ENCODE measurements at places on chromosomes 11 and 22.

DNA sequence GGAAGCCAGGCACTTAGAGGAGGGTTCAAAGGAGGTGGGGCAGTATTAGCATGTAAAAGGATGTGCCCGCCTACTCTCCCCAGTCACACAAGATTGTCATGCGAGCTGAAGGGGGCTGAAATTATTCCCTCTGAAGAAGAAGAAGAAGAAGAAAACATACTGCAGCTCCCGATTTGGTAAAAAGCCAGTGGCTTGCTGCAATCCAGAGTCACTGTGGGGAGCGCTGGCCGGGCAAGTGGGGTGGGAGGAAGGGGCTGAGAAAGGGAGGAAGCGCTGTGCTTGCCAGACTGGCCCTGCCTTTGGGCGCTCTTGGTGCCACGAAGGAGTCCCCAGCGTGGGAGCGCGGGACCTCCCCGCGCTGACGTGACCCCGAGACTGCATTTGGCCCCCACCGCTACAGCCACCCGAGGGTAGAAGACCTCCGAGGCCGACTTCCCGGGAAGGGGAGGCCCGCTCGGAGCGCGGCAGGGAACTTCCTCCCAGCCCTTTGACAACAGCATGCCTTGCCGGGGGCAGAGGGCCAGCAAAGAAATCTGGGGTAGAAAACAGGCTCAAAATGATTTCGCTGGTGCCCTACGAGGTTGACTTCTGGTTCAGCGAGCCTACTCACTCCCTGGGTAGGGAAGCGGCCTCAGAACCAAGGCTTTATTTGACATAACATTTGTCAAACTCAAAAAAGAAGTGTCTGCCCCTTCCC is 906.3 kb downstream of the DLG2 start:
- no peak for DNase-seq

DNA sequence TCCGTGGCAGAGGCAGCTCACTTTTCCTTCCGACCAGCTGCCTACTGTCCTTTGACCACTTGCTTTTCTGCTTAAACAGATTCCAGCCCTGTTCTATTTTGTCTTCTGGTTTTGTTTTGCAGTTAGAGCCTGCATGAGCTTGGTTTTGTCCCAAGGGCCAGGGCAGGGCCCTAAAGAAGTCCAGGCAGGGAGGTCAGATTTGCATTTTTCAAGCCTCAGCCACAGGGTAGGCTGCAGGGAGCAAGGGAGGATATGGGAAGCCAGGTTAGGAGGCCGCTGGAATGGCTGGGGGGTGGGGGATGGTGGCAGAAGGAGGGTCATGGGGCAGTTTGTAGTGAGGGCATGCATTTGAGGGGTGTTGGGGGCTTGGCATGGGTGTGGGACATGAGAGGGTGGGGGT is 23.1 kb downstream of the FADD start:
- DNase-seq, result no peak

DNA sequence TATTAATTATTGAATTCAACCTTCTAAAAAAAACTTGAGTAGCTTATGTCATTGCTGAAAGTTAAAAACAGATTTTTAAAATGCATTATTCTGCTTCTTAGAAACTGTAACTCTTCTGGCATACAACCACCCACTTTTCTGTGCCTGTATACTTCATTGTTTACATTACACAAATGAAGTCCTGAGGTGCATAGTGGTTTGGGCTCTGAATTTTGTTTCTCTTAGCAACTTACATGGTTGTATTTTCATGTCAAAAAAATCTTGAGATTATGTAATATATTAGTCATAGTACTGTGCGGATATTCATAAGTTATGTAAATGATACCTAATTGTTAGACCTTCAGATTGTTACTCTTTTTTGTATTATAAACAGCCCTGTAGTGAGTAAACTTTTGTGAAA is 12.2 kb downstream of the SC5D start:
- no peak for DNase-seq

- DNase-seq, result no peak
These were observed 288.5 kb downstream of the NTM start for GRCh38 chr11:131658952-131659351.

GRCh38 chr22:49905465-49905864 is 12.8 kb downstream of the ALG12 start:
- DNase-seq, result no peak

- DNase-seq, result no peak
These were observed 58.6 kb upstream of the RPS13 start for GRCh38 chr11:17135916-17136683.

DNA sequence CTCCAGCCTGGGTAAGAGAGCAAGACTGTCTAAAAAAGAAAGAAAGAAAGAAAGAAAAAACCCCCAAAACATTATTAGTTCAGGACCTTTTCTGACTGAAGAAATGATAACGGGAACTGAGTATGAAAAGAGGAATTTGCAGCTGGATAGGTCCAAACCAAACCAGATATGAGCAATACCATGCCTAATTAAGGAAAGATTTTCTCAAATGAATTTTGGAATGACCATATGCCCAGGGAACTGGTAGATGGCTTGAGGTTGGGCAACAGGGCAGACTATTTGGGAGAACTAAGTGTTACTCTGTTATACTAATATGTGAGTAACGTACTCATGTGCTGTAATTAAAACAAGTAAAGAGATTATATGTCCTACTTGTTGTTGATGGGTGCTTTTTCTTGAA is 186.1 kb downstream of the TMEM135 start:
- no peak for DNase-seq

GRCh38 chr11:17643506-17644405 is 75.6 kb upstream of the MYOD1 start:
- no peak for DNase-seq

- no peak for DNase-seq
These were observed 7.4 kb upstream of the EFCAB6 start for GRCh38 chr22:43819421-43819921.

DNA sequence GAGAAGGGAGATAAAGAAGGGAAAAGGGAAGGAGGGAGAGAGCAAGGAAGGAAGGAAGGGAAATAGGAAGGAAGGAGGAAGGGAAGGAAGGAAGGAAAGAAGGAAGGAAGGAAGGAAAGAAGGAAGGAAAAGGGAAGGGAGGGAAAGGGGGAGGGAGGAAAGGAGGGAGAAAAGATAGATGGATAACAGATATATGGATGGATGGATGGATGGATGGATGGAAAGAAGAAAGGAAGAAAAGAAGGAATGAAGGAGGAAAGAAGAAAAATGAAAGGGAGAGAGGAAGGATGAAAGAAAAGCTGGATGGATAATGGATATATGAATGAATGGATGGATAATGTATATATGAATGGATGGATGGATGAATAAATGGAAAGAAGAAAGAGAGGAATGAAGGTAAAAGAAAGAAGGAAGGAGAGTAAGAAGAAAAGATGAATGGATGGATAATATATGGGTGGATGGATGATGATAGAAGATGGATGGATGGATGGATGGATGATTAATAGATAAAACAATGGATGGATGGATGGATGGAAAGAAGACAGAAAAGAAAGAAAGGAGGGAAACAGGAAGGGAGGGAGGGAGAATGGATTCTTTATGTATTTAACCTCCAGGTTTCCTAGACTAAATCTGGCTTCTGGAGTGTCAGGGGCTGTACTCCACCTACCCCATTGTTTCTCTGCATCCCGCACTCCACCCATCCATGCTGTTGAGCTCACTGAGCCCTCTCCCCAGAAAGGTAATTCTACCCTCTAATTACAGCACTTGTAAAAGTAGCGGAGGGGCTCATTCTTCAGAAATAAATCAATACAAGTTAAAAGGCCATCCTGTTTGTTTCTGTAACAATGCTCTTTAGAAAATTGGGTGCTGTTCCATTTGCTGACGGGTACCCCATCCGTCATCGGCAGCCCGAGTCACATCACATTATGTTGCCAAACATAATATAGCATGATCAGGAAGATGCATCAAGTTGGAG is 506.1 kb downstream of the MIAT start:
- DNase-seq, result no peak

GRCh38 chr11:2862395-2863275 is 22.9 kb downstream of the CDKN1C start:
- no peak for DNase-seq

GRCh38 chr22:35296051-35296450 is 3.6 kb upstream of the TOM1 start:
- DNase-seq, result no peak

GRCh38 chr11:108733479-108734116 is 68.7 kb downstream of the DDX10 start:
- peak; percentile 26 for DNase-seq

GRCh38 chr11:44556735-44557409 is 8.6 kb upstream of the CD82 start:
- no peak for DNase-seq

DNA sequence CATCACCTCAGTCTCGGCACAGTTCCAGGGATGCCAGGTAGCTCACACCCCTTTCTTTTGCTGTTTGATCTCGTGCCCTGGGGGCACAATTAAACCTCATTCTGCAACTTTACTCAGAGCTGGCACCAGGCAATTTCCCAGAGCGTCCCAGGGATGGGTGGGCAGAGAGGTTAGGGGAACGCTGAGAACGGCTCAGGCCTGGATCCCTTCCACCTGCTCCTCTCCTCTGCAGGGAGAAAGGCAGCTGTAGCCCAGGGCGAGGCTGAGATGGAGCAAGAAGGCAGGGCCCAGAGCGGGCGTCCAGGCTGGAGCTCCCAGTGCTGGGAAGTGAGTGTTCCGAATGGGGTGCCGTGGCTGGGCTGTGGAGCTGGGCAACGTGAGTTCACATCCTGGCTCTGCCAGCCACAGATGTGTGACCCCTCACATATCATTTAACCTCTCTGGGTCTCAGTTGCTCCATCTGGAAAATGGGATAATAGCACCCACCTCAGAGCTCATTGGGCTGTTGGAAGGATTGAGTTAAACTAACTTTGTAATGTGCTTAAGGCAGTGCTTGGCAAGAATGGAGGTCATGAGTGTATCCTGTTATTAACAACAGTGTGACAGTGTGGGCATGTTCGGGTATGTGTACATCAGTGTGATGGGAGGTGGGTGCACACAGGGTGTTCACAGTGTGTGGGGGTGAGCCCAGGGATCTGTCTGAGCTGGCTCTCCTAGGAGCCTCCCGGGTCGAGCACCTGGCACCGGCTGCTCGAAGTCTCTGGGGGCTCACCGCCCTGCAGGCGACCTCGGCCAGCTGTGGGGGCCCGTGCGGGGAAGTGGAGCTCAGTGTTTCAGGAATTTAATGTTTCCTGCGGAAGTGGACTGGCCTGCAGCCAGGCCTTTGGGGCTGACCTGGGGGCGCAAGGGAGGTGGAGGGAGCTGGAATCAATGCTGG is 15.5 kb downstream of the OTUB1 start:
- DNase-seq, result no peak

- no peak for DNase-seq
These were observed 190.4 kb downstream of the MIAT start for GRCh38 chr22:26847816-26848215.

DNA sequence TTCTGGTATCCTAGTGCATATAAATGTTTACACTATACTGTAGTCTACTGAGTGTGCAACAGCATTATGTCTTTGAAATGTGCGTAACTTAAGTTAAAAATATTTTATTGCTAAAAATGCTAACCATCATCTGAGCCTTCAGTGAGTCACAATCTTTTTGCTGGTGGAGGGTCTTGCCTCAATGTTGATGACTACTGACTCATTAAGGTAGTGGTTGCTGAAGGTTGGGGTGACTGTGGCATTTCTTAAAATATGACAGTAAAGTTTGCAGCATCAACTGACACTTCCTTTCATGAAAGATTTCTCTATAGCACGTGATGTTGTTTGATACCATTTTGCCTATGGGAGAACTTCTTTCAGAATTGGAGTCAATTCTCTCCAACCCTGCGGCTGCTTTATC is 8.5 kb upstream of the CREBZF start:
- DNase-seq, result no peak

DNA sequence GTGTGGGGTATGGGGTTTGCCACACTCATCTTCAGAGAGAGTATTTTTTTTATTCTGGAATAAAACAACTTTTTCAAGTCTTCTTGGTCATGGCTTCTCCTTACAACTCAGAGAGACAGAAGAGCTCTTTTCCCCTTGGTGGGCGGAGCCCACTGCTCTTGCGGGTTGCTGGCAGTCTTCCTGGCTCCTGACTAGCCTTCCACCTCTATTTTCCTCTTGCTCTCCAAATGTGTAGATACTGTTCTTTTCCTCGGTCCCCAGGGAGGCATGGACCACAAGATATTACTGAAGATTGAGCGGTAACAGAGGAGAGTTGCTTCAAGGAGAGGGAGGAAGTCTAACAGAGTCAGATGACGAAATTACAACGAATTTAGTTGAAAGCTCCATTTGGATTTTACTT is 210.6 kb downstream of the NTM start:
- DNase-seq, result no peak

GRCh38 chr22:19612866-19613572 is 88.8 kb upstream of the CLDN5 start:
- no peak for DNase-seq

GRCh38 chr22:44777364-44777755 is 25.0 kb downstream of the ARHGAP8 start:
- DNase-seq, result no peak

GRCh38 chr11:74377689-74378088 is 20.5 kb downstream of the PGM2L1 start:
- DNase-seq, result no peak

DNA sequence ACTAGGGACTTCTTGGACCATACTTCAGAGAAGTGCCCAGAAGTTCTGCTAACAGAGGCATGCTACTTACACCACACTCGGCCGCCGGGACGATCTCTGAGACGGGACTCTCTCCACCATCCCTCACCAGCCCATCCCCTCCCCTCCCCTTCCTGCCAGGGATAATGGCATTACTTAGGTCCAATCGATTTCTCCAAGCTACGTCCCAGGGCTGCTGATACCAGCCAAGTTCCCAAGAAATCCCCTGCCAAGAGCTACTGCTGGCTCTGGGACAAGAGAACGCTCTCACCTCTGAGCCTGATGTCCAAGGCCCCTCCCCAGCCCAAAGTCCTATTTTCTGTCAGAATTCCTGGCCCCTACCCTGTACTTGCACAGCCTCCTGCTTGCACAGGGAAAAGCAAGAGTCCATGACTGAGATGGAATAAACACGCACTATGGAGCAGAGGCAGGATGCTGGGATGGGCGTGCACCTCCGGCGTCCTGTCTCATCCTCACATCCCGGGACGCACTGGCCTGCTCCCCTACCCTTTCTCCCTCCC is 42.7 kb downstream of the GDPD5 start:
- no peak for DNase-seq

- DNase-seq, result peak; percentile 20
These were observed 9.4 kb downstream of the CNGA4 start for GRCh38 chr11:6248248-6248647.

DNA sequence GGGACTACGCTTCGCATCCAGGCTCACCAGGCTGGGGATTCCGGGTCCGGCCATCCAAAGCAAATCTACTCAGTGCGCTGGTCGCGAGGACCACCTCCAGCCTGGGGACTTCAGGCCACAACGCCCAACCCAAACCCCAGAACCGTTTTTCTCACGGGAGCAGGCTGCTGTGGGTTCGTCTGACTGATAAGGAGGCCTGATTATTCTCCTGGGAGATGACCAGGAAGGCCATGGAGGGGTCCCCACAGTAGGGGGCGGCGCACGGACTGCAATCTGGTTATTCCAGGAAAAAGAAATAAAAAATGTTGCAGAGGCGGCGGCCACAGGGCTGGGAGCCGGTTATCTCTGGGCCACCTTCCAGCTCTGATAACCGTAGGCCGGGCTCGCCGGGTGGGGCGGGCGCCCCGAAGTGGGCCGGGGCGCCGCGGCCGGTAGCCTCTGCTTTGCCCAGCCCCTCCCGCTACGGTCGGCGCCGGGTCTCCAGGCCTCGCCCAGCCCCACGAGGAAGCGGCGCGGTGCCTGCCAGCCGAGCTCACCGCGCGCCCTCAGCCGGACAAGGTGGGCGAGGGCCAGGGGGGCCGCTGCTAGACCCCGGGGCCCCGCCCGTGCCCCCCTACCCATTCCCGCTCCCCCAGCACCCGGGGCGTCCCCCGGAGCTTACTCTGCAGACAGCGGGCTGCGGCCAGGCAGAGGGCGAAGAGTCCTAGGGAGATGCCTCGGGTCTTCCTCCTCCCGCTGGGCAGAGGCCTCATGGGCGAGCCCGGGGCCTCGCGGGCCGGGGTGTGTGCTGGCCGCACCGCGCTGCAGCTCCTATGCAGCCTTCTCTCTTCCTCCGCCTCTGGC is 446 bp downstream of the VSTM5 start:
- DNase-seq, result no peak

Data from fibroblast of skin of left quadriceps (primary cell).